Central memory CD4-positive, alpha-beta T cell (primary cell): ENCODE measurements at places on chromosomes 7 and 10.
A peak's percentile ranks its signal among the peaks of the same experiment; 100 is the strongest.

- no peak for DNase-seq
Measured at GRCh38 chr7:125450749-125451148, 521.1 kb upstream of the POT1 start.

DNA sequence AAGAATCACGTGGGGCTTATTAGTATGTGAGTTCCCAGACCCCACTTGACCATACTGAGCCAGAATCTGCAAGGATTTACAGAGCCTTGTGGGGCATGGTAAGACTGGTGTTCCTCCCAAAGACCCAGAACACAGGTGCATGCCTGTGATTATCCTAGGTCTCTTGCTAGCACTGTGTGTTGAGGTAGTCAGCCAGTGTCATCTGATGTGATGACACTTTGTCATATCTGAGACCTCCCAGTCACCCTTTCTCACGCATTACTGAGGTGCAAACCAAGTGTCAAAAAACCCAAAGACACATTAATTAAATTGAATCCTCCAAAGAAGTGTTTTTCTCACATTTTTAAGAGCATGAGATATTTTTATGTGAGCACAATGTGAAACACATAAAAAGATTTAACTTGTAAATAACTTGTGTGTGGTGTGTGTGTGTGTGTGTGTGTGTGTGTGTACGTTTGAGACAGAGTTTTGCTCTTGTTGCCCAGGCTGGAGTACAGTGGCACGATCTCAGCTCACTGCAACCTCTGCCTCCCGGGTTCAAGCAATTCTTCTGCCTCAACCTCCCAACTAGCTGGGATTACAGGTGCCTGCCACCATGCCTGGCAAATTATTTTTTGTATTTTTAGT is 162.0 kb upstream of the PRPS1L1 start:
- DNase-seq = no peak

GRCh38 chr10:25064401-25064800 is 48.0 kb downstream of the THNSL1 start:
- no peak for DNase-seq

DNA sequence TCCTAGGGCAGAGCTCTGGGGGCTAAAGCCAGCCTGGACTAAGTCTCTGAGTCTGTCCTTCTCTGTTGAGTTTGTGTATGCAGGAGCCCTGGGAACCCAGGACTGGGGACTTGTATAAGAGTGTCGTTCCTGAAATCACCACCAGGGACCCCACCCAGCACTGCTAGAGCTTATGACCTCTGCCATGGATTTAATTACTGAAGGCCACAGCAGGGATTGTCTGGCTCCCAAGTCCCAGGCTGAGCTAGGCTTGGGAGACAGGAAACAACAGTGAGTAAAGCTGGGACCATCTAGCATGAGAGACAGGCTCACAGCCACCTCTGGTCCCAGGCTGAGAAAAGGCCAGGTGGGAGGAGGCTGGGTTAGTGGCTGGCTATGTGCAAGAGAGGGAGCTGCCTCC is 1.4 kb upstream of the TSPAN15 start:
- peak; percentile 46 for DNase-seq

DNA sequence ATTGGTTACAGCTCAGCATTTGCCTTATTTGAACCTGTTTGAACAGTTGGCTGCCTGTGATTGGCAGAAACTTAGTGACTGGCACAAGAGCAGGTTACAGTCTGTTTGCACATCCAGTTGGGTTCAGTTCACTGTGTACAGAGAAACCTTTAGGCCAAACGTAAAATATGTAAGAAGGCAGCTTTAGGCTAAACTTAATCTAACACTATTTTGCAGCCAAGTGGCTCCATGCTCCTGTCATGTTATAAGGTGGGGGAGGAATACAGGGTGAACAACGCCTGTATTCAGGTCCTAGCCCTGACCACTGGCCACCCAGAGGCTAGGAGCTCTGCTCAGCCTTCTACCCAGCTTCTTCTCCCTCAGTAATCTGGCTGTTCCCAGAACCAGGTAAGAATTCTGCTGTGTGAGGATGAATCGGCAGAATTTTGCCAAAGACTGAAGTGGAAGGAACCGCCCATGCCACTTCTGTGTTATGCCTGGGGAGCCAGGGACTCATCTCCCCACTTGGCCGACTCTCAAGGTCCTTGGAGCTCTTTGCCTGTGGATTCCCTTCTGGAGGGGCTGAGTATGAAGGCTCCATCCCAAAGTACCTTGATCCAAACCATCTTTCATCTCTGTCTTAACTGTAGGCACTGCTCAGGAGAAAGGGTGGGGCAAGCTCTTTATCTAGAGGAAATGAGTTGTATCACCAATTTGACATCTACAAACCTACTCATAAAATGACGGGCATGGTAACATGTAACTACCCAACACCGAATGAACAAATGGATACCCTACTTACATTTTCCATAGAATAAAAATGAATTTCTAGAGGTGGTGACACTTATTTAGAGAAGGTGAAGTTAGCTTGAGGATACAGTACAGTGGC is 164.4 kb upstream of the NAMPT start:
- DNase-seq = no peak

DNA sequence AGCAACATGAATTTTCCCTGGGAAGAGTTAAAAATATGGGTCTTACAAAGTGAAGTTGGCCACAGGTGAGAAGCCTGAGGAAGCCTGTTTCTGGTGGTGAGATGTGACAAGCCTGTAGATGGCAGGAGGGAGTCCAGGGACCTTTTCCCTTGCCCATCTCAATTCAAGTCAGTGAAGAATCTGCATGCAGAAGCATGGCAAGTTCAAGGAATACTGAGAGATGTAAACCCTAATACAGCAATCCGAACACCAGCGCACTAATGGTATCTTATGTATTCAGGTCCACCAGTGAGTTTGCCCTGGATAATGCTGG is 73.6 kb downstream of the RHOBTB1 start:
- no peak for DNase-seq

GRCh38 chr7:1897861-1898627 is 228.0 kb downstream of the ELFN1 start:
- no peak for DNase-seq

DNA sequence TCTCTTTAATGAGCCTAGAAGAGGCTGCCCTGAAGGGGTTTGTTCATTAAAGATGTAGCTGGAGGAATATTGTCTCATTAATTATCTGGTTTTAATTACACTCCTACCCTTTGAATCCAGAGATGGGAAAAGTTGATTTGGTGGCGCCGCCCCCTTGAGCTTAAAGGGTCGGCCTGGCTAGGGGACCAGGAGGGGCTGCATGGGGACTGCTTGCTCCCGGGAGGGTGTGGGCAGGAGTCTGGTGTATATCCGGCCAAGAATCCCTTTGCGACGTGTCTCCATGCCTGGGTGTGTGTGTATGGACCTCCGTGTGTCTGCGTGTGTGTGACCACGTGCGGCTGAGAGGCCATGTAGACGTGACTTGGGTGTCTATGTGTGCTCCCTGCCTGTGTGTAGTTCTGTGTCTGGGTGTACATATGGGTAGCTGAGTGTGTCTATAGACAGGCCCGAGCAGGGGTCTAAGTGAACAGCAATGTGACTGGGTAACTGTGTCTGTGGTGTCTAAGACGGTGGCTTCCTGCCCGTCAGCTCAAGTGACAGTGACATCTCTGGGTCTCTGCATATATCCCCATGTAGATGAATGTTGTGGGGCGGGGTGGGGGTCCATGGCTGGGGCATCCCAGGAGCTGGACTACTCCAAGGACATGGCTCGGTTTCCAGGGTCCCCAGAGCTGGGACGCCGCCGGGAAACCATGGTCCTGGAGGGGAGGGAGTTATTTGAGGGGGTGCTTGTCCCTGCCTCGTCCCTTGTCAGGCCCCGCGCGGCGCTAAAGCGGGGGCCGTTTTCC is 10.7 kb downstream of the LBX1 start:
- no peak for DNase-seq
